ENCODE measurements at places on chromosomes 13 and 19. TPM values are rescaled to one million over a fixed set of nuclear protein-coding genes. Genes with fewer than 3 reads are reported as not detected.

The ANKRD27 gene
- 28.4 TPM for total RNA-seq

The ZNF808 gene
- 9.4 TPM for total RNA-seq

The SLC44A2 gene
- total RNA-seq: 141 TPM

The FAM83E gene
- total RNA-seq: 0.67 TPM

The SLC1A6 gene
- total RNA-seq: not detected

The FTL gene
- total RNA-seq: 1,121 TPM

The IL12RB1 gene
- total RNA-seq: 0.07 TPM

The CEACAM19 gene
- total RNA-seq: 1.5 TPM

The RYR1 gene
- total RNA-seq: 0.78 TPM

The S1PR4 gene
- 0.11 TPM for total RNA-seq

The PRODH2 gene
- total RNA-seq: not detected

The ZNF790 gene
- total RNA-seq: 6.5 TPM

The PGLYRP1 gene
- total RNA-seq: not detected

The NLRP11 gene
- total RNA-seq: not detected

The RAB3A gene
- 0.85 TPM for total RNA-seq

The OR7A5 gene
- total RNA-seq: not detected

Data from foreskin keratinocyte (primary cell).